Central memory CD4-positive, alpha-beta T cell (primary cell): ENCODE measurements at places on chromosomes 1 and 21.
A peak's percentile ranks its signal among the peaks of the same experiment; 100 is the strongest.

GRCh38 chr1:177739780-177740179 is 230.1 kb downstream of the SEC16B start:
- DNase-seq: no peak

- no peak for DNase-seq
Observed at GRCh38 chr1:173862769-173863223, 5.0 kb downstream of the GAS5 start.

DNA sequence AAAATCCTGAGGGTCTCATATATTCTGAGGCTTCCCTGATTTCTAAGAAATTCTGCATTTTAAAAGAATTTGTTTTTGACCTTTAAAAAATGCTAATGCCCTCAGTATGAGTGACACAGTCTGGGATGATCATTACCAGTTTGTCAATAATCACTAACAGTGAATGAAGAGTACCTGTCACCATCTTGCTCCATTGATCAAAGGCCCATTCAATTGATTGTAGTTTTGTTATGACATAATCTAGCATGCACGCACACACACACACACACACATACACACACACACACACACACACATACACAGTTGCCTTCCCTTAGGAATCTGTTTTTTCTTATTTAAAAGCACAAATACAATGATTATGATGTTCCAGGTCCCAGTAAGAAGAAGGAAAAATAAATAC is 250.4 kb downstream of the NFIA start:
- DNase-seq: no peak

DNA sequence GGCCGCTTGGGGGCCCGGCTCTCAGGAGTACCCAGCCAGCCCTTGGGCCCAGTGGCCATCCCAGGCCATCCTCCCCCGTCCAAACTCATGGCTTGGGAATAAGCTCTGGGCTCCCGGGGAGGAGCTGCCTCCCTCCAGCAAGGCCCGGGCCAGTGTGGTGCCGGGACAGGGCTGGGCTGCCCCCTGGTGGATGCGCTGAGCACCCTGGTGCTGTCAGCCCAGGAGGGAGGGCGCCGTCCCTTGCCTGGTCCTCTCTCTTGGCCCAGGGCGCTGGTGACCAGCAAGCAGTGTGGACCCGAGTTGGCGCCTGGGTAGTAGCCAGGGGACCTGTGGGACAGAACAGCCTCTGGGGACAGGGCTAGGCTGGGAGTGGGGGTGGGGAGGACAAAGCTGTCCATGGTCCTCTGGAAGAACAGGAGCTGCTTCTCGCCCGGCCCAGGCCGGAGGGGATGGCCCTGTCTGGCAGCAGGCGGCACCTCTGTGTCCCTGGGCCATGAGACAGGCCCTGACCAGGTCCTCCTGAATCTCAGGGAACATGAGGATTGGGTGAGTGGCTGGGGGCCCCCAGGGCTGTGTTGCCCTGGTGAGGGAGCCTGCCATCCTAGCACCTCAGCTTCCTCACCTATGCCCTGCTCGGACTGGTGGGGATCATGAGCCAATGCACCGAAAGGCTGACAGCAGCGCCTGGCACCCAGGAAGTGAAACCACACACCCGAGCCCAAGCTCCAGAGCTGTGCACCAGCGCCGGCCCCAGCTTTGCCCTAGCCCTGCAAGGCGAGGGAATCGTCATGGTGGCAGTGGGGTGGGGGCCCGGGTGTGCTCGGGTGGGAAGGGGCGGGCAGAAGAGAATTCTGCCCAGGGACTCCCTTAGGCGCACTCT is 9.4 kb downstream of the MORN1 start:
- peak; percentile 66 for DNase-seq

DNA sequence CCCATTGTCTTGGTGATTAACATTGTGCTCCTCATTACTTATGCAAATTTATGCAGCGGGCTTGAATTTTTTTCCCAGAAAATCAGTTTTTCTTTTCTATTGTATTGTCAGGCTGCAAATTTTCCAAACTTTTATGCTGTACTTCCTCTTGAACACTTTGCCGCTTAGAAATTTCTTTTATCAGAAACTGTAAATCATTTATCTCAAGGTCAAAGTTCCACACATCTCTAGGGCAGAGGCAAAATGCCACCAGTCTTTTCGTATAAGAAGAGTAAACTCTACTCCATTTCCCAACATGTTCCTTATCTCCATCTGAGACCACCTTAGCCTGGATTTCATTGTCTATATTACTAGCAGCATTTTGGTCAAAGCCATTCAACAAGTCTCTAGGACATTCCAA is 113.9 kb upstream of the OLFM3 start:
- DNase-seq: no peak

DNA sequence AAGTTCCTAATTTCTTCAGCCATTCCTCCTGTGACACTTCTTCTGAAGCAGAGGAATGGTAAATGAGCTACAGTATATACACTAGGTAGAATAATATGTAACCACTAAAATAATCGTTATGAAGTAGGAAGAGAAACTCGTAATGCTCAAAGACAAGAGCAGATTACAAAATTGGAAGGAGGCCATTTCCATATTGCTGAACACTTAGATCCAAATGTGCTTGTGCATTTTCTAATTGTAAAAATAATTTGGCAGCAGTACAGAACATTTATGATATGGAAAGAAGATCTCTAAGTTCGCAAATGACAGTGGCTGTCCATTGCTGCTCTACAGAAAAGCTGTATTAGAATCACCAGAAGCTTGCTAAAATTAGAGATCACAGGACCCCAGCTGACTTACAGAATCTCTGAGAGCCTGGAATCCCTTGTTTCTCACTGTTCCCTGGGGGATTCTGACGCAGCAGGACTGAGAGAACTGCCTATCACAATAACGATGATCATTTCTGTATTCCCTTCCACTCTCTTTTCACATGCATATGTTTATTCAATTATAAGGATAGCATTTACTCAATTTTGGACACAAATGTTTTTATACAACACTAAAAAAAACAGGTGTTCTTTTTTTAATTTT is 242.1 kb downstream of the OMA1 start:
- DNase-seq: no peak

DNA sequence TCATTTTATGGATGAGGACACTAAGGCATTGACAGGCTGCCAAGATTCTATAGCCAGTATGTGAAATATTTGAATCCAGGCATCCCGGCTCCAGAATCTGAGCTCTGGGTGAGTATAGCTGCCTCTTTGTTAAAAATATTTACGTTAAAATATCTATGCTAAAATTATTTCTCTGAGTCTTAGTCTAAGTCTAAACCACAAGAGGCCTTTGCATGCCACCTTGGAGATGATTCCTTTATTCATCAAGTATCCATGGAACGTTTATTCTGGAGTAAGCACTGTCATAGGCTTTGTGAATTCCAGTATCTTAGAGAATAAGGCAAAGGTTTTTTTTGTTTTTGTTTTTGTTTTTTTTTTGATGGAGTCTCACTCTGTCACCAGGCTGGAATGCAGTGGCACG is 116.4 kb downstream of the GREM2 start:
- DNase-seq: no peak

DNA sequence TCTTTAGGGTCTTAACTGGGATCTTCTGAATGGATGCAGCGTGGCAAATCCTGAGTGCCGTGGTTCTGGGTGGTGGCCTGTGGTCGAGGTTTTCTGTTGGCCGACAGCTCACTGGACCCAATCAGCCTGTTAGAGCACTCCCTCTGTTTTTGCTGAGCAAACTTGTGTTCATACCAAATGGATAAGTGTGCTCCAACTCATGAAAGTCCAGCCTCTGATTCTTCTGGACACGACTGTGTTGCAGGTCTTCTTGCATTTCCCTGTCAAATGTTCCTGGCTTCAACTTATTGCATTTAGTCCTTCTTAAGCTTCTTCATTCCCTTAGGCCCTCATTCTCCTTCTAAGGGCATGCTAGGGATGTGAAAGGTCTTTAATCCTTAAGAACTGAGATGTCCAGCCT is 63.7 kb downstream of the AJAP1 start:
- DNase-seq: no peak

DNA sequence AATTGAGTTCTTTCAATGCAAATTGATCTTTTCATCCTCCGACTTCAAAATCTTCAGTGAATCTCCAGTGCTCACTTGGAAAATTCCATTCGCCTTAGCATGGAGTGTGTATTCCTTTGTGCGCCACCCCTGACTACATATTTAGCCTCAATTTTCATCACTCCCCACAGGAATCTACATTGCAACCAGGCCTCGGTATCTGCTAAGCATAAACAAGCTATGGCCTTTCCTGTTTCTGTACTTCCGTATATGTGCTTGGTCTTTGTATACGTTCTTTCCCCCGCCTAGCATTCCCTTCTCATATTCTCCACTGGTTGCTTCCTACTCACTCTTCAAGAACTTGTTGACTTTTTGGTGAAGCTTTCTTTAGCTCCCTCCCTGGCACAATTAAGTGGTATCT is 470.8 kb downstream of the LMO4 start:
- DNase-seq: no peak

DNA sequence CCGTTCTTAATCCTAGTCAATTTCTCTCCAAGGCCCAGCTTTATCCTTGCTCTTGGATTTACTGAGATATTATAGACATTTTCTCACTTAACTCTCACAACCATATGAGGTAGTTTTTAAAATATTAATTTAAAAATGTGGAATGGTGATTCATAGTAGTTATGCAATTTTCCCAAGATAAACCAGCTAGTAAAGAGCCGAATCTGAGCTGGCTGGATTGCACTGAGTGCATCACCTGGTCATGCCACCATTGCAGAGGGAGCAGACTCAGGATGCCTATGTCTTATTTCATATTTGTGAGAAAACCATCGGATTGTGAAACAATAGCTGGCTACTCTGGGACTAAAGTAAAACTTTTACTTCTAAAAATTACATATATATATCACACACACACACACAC is 494.0 kb downstream of the KCNT2 start:
- DNase-seq: no peak

DNA sequence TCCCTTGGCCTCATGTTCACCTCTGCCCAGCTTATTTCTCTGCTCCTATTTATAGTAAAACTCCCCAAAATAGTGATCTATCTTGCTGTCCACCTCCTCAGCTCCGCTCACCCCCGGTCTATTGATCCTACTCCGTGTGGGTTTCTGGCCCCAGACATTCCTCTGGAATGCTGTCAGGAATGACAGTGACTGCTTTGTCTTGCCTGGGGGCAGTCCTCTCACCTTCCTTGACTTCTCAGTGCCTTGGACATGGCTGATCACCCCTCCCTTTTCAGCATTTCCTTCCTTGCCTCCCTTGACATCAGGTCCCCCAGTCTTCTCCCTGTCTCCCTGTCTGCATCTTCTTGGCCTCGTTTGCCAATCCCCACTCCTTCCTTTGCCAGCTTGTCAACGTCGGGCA is 108.1 kb upstream of the BACE2 start:
- no peak for DNase-seq

DNA sequence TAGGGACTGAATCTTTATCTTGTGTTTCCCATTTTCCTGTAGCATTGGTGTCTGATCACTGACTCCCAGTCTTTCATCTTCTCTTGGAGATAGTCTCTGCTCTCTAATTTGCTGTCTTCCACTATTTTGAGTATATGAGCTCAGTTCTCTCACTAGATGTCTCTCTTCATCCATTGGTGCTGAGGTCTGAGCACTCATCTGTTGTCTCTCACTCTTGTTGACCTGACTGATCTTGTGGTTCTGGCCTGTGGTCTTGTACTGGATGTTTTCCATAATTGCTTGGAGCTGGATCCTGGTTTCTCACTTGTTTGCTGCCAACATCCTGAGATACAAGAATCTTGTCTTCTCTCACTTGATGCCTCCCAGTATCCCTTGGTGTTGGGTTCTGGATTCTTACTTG is 25.1 kb upstream of the S100A11 start:
- DNase-seq: no peak

GRCh38 chr1:225613006-225613405 is 39.9 kb downstream of the ENAH start:
- no peak for DNase-seq

- no peak for DNase-seq
Observed at GRCh38 chr1:5907386-5907785, 84.8 kb downstream of the NPHP4 start.

- no peak for DNase-seq
Observed at GRCh38 chr1:113782406-113782805, 23.1 kb upstream of the PHTF1 start.

GRCh38 chr1:6248932-6249738 is 5.2 kb downstream of the HES3 start:
- no peak for DNase-seq

DNA sequence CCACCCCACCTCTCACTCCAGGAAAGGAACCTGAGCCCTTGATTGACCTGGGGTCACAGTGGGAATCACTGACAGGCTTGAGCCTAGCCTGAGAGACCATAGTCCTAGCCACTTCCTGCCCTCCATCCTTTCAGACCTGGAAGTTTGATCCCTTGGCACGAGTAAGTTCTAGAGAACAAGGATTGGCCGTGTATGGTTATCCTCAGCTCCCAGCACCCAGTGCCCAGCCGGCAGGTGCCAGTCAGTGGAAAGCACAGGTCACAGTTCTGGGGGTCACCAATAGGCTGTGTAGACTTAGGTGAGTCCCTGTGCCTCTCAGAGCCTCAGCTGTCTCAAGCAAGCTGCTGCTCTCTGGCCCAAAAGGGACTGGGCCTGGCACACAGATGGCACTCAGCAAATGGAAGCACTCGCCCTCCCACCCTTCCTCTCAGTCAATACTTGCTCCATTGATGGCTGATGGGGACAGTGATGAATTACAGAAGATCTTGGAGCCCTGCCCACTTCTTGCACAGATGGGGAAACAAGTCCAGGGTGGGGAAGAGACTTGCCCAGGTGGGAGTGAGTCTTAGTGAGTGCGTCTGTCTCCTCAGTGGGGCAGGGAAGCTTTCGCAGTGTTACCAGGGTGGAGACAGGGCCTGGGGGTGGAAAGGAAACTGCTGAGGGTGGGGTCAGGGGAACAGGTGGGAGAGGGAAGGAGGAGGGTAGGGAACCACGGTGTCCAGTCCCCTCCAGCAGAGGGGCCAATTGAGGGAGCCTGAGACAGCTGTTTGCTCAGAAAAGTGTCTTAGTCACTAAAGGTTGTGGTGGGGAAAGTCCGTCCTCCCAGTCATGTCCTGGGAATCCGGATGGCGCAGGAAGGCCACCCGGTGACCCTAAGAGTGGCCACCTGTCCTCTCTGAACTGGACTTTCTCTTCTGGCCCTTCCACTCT is 2.6 kb upstream of the KCNQ4 start:
- DNase-seq: no peak

- no peak for DNase-seq
Observed at GRCh38 chr1:87905651-87906050, 577.0 kb downstream of the LMO4 start.

GRCh38 chr1:68820151-68820550 is 323.3 kb upstream of the DEPDC1 start:
- DNase-seq: no peak

GRCh38 chr1:109213345-109213823 is 334 bp upstream of the SARS1 start:
- DNase-seq: no peak

GRCh38 chr1:40806731-40807695 is 23.4 kb downstream of the KCNQ4 start:
- no peak for DNase-seq
